ENCODE measurements at places on chromosomes 5 and 9. TPM values are rescaled to one million over a fixed set of nuclear protein-coding genes. Genes with fewer than 3 reads are reported as not detected.

UAP1L1 gene
- 15.5 TPM for total RNA-seq

DNA sequence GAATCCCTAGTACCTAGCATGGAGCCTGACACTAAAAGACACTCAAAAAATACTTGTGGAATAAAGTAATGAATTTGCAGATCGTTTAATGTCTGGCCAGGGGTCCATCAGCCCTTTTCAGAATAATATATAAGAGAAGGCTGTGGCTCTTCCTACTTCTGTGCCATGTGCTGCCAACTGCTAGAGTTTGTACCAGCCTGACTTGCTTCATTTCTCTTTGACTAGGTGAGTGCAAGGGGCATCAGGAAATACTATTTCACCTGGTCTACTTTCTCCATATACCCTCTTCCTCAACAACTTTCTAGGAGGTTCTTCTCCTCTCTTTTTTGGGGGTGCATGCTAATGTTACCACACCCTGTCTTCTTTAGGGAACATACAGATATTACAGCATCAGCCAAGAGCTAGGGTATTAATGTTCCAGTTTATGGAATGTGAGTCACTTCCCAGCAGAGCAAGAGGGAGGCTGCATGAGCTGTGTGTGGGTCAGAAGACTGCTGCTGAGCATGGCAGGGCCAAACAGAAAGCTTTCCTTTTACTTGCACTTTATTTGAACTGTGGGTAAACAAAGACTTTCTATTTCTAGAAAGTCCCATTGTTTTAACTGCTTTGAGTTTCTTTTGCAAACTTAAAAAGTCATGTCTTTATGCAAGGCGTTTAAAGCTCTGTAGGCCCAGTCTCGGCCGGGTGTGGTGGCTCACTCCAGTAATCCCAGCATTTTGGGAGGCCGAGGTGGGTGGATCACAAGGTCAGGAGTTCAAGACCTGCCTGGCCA lies 158.9 kb downstream of the ADAMTSL1 start:
- no peak for DNase-seq

ENTPD8 gene
- total RNA-seq: not detected

DNA sequence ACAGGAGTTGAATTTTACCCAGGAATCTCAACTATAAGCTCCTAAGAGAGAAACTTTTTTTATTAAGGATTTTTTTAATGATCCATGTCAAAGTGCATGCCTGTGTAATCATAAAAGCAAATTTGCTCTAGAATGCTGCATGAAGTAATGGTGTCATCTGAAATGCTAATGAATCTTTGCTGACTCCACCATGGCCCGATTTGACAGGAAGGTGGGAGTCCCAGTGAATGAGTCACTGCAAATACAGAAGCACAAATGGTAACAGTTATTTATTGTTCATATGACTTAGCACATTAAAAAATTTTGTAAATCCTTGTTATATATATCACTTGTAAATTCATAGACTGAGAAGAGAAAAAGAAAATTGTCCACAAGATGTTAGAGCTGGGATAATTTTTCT lies 341.3 kb downstream of the RASEF start:
- no peak for DNase-seq

DNA sequence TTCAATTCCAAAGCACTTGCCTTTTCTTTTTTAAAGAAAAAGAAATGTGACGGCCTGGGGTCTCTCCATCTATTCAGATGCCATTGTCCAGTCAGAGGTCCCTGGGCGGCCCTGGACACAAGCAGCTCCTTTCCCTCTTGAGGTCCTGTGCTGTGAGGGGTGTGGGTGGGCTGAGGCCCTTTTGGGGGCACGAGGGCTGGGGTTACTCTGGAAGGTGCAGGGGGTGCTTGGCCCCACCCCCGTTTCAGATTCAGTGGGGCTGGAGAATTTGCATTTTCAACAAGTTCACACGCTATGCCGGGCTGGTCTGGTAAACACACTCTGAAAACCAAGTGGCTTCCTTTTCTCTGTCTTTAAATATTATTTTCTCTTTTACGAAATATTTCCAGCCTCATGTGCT lies 91.4 kb upstream of the PHYKPL start:
- no peak for DNase-seq

- DNase-seq: no peak
These were observed 279.6 kb upstream of the GRAMD2B start for GRCh38 chr5:126143622-126144021.

GFI1B gene
- total RNA-seq: not detected

- no peak for DNase-seq
These were observed 188.6 kb downstream of the NR3C1 start for GRCh38 chr5:143214890-143215289.

DNA sequence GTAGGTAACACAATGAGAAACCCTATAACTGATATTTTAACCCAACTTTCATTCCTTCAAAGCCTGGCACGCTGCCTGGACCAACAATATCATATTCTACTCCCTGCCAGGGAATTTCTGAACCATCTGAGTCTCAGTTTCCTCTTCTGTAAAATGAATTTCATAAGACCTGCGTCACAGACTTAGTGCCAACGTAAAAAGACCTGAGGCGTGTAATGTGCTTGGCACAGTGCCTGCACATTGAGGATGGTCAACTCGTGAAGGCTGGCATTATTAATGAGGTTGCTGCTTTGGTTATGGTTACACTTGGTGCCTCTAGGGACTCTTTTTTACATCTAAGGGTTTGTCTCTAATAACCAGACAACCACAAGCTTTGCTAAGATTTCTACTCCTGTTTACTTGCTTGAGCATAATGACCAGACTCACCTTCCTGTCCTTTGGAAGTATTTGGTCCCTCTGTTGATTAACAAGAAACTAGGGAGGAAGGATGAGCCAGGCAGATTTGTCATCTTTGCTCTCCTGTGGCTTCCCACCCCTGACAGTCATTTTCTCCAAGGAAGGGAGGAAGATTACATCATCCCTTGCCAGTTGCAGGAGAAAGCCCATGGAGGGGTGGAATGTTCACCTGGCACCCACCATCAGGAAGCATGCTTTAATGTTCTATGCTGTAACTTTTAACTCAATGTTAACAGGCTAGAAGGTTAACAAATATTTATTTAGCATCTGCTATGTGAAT lies 79.0 kb downstream of the PAPPA start:
- no peak for DNase-seq

DNA sequence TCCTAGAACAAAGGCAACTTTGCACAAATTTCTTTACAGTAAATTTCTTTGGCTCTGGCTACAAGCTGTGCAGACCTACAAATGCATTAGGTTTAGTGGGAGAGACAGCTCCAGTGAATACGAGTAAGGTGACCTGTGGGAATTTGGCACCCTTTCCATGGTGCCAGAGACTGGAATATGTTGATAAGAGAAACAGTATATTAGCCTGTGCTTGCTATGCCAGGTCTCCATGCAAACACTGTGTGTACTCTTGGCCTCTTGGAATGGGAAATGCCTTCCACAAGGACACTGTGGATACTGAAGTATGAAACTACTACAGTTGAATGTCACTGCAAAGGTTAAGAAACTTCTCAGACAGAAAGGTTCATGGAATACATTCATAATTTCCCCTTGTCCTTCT lies 458.5 kb downstream of the IRX1 start:
- no peak for DNase-seq

DNA sequence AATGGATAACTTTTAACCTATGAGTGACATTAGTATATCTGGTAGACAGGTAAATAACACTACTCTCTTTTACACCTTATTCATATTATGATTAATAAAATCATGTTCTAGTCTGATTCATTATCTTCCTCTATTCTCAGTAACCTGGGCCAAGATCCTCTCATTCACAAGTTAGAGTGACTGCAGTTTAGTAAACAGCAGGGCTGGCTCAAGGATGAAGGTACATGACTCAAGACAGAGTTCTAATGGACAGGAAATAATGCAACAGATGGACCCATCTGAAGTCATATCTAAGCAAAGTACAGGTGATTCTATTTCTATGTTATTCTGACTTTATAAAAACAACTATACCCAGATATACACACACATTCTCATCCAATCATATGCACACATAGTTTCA lies 582.5 kb upstream of the CDH18 start:
- no peak for DNase-seq

GRCh38 chr5:148992265-148992664 lies 70.6 kb downstream of the SH3TC2 start:
- DNase-seq: no peak

DNA sequence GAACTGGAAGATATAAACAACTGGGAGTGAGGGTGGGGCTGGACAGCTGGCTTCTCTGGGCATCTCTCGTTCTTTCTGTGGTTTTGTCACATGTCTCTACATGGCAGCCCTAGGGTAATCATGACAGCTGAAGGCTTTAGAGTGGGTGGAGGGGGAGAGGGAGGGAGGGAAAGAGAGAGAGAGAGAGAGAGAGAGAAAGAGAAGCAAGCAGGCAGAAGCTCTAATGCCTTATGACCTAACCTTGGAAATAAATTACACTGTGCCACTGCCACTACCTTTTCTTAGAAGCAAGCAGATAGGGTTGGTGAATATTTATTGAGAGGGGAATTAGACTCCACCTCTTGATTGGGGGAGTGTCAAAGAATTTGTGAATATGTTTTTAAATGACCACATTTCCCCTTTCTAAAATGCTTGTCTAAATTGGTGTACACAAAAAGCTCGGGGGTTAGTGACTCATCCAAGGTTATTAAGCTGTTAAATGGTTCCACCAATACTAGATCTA lies 2.6 kb upstream of the DAPK1 start:
- DNase-seq: no peak

CER1 gene
- not detected for total RNA-seq

DNA sequence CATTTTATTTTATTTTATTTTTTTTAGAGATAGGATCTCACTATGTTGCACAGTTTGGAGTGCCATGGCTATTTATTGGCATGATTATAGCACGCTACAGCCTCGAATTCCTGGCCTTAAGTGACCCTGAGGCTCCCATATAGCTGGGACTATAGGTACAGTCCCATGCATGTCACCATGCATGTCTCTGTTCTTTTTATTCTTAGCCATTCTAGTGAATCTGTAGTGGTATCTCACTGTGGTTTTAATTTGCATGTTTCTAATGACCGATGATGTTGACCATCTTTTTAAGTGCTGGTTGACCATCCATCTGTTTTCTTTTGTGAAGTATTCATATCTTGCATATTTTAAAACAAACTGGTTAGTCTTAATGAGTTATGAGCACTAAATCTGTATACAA lies 76.1 kb downstream of the SLC44A1 start:
- no peak for DNase-seq

GRCh38 chr5:128101676-128102075 lies 18.1 kb downstream of the SLC12A2 start:
- no peak for DNase-seq

CRHBP gene
- total RNA-seq: not detected

DNA sequence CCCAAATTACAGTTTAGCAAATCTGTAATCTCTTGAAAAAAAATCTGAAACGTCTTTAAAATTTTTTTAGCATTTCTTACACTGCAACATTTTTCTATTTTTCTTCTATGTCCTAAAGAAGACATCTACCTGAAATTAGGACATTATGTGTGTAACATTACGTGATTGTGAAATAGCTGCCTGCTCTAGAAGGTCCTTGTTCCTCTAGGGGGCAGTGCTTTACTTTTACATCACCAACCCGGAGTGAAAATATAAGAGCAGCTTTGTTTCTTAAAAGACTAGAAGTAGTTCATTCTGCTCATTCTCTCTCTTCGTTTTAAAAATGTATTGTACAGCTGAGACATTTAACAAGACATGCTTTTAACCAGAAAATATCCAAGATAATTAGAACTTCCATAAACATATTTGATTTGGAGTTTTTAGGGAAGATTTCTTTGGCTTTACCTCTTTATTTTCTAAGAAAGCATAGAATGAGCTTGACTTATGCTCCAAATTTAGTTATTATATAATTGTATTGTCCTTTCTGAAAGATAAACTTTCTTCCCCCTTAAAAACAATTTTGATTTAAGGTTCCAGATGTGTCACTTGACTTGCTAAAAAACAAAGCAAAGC lies 48.1 kb upstream of the RIOK2 start:
- no peak for DNase-seq

DNA sequence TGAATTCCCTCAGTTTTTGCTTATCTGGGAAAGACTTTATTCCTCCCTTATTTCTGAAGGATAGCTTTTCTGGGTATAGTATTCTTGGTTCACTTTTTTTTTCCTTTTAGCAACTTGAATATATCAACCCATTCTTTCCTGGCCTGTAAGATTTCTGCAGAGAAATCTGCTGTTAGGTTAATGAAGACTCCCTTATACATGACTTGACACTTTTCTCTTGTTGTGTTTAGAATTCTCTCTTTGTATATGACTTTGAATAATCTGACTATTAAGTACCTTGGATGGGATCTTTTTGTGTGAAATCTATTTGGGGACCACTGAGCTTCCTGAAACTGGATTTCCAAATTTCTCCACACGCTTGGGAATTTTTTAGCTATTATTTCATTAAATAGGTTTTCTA lies 55.0 kb upstream of the CDK5RAP2 start:
- DNase-seq: no peak

DNA sequence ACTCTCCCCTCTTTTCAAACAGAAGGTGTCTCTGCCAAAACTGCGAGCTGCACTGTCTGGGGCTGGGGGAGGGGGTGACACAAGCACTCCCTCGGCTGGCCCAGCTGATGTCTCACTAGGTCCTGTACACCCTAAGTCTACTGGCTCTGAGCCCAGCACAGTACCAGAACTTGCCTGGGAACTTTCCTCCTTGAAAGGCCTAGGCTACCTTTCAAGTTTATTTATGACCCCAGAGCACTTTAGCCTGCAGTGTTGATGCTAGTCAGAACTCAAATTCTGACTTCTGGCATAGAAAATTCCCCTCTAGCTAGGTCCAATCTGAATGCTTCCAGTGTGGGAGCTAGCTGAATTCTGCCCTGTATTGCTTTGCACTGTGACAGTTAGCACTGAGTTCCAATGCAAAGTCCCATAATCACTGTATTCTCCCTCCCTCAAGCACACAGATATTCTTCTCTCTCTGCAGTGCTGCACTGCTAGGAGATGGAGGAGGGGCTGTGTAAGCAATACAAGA lies 10.5 kb downstream of the LURAP1L start:
- DNase-seq: no peak

DNA sequence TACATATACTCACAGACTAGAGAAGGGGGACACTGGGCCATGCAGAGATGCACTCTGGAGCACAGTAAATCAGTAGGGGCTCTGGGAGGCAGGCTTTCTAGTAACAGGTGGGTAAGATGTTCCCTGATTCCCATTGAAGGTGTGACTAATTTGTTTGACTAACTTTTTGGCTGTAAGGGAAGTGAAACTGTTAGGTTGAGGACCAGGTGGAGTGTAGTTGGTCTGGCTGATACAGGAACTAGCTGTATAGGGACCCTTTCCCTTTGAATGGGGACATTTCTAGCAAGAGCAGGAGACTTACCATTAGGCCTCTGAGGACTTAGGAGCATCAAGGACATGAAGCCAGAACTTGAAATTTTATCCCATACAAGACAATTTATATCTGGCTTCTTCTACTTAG lies 989.6 kb upstream of the COX7C start:
- DNase-seq: no peak

- DNase-seq: no peak
These were observed 34.8 kb upstream of the PUM3 start for GRCh38 chr9:2878701-2879100.

- no peak for DNase-seq
These were observed 522.2 kb downstream of the CSNK1G3 start for GRCh38 chr5:124034083-124034700.

GRCh38 chr9:125744616-125745015 lies 2.6 kb upstream of the PBX3 start:
- no peak for DNase-seq

- no peak for DNase-seq
These were observed 3.1 kb downstream of the PTGES2 start for GRCh38 chr9:128124451-128124850.

PFN3 gene
- not detected for total RNA-seq
